SK-N-MC (cell line): ENCODE measurements at places on chromosomes 3 and 15.

DNA sequence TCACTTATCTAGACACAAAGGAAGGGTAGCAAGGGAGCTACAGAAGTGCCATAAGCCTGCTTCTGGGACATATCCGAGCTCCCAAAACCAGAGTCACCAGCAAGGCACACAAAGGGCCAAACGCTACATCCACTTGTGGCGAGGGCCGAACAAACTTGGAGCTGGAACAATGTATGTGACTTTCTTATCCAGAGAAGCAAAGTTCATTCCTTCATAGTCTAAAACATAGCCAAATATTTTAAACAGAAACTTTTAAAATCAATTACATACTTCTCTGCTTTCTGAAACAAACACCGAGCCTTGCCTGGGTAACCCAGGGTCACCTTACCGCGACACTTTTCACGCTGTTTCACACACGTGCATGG, 15.9 kb downstream of the ZXDC start:
- no peak for DNase-seq

GRCh38 chr15:73240866-73241499, 127.8 kb downstream of the HCN4 start:
- DNase-seq, result peak; percentile 45

DNA sequence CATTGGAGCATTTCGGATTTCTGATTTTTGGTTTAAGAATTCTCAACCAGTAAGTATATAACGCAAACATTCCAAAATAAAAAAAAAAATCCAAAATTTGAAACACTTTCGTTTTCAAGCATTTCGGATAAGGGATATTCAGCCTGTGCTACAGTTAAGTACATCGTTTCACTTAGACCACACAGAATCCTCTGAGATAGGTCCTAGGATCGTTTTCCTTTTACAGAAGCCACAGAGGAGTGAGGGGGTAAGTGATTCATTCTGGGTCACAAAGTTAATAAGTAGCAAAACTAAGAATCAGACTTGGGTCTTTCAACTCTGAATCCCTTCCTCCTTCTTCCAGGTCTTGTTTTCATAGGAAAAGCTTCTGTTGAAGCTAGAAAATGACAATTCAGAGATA, 249.3 kb downstream of the BBX start:
- DNase-seq, result no peak

- DNase-seq, result no peak
Observed at GRCh38 chr3:46374755-46375154, 4.0 kb downstream of the CCR5 start.

DNA sequence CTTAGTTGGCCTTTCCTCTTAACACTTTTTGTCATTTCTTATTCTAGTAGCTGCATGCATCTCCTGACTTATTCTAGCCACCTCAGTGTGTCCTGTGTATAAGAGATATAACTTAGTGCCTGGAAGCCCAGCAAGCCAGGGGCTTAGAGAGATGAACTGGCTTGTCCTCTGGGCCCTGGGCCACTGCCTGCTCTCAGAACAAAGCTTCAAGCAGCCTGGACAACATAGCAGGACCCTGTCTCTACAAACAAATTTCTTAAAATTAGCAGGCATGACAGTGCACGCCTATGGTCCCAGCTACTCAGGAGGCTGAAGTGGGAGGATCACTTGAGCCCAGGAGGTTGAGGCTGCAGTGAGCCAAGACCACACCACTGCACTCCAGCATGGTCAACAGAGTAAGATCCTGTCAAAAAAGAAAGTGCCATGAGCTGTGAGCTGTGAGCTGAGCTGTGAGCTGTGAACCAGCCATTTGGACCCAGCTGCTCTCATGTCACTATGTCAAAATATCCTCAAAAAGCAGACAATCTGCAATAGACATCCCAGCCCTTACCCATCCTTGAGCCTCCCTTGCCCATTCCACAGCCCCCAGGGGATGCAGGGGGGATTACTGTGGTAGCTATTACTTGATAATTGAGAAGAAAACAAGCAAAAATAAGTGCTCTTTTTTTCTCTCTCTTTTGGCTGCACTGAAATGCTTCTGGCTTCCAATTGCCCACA, 174.5 kb downstream of the OPA1 start:
- no peak for DNase-seq
